Activated CD4-positive, alpha-beta T cell treated with anti-CD3 and anti-CD28 coated beads, Interleukin-2, amount 50 U/mL, for 24 hours (primary cell): ENCODE measurements at places on chromosomes 2 and 18.

- DNase-seq: no peak
These were observed 4.8 kb downstream of the GPC1 start for GRCh38 chr2:240440251-240440650.

DNA sequence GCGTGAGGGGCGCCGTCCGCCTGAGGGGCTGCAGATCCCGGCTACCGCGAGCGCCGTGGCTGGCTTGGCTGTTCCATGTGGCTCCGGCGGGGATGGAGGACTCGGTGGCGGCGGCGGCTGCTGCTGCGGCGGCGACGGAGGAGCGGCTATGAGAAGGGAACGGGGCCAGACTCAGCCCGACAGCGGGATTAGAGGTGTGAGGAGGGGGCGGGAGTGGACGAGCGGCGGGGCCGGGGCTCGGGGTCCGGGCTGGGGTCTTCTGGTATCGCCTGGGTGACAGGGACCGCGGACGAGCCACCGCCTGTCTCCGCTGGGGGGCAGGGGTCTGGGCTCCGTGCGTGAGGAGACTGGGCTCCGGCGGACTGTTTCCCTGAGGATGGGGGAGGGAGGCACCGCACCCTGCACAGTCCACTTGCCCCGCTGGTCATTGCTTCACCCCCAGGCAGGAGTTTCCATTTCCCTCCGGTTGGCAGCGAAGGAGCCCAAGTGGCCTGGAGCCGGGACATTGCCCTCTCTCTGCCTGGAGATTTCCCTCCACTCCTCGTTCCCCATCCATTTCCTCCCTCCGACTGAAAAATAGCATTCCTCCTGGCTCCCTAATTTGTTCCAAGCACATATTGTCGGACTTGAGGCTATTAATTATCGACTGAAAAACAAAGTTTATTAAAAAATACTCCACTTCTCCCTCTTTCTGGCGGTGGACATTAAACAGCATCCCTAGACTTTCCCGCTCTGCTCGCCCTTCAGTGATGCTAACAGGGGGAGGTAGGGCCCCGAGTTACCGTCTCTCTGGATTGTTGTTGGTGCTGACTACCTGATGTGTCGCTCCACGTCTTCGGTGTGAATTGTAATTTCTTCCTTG is 577 bp downstream of the EHBP1 start:
- DNase-seq: no peak

DNA sequence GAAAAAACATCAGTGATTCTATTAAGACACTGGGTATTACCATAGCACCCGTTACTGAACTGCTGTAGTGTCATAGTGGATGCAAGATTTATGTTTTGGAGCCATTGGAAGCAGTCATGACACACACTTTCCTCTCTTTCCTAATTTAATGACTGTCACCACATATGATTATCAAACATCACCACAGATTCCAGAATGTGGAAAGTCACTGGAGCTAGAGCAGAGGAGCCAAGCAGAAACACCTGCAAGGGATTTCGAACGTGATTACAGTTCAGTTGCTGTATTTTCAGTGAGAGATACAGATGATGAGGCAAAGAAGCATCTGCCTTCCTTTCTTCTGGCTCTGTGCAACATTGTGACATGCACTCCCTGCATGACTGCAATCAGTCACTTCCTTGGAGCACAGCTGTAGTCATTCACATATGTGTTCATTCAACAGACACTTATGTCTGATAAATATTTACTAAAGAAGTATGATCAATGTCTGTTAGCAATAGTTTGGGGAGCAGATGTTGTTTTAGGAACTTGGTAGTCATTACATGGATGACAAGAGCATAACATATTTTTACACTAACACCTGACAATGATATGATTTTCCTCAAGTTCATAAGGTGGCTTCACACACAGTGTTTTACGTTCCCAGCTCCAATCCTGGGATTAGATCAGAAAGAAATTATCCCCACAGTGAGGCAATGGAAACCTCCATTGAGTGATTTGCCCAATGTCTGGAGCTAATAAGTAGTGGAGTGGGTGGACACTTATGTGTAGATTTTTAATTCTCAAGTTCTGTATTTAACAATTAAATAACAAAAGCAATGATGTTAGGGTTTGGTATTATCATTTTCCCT is 416.6 kb downstream of the PLCL1 start:
- DNase-seq: no peak

- DNase-seq: no peak
These were observed 97.4 kb upstream of the MGAT4A start for GRCh38 chr2:98828369-98828744.

DNA sequence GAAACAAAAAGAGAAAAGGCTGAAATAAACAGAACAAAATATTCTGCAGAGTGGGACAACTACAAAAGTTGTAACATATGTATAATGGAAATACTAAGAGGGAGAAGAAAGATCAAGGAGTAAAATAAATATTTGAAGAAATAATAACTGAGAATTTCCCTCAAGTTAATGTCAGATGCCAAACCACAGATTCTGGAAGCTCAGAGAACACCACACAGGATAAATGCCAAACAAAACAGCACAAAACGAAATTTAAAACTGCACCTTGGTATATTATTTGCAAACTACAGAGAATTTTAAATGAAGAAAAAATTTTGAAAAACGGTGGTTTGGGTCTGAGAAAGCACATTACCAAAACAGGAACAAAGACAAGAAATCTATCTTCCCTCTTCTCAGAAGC is 1588.9 kb upstream of the TMEFF2 start:
- no peak for DNase-seq
